ENCODE measurements at places on chromosomes 4 and X. TPM values are rescaled to one million over a fixed set of nuclear protein-coding genes. Genes with fewer than 3 reads are reported as not detected.

GRCh38 chrX:88170553-88170952 is 576.5 kb upstream of the CPXCR1 start:
- no peak for DNase-seq

GRCh38 chr4:48962636-48963035 is 23.4 kb upstream of the CWH43 start:
- DNase-seq: no peak

The TMPRSS11B gene
- not detected for total RNA-seq

The PABPC1L2A gene
- total RNA-seq: not detected

DNA sequence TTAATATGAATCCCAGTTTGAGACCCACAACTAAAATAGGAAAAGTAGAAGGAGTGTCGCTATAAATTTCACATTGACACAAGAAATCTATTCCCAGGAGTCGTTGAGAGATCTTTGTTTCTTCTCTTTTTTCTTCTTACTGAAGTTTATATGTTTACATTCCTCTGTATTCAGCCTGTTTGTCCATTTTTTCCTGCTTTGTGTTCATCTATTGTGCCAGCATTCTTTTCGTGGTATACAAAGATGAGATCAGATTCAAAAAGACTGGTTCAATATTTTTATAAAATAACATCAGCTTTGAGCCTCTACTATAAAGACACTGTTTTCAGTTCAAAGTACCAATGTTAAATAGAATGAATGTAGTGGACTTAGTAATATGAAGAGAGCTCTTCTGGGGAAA is 95.4 kb upstream of the MYOZ2 start:
- DNase-seq: no peak

DNA sequence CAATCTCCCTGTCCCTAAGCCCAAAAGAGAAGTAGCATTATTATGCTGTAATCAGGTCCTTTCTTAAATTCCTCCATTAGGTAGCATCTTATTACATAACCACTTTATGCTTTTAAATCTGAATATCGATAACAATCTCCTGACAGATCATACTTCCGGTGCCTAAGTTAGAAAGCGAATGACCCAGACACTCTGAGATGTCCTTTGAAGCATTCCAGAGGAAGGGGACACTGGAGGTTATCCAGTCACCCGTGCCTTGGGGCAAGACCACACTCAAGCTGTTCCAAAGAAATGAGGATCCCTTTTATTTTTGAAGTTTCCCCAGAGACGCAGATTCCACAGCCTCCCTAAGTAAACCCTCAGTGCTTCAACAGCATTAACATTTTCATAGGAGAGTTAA is 125.7 kb downstream of the PALLD start:
- no peak for DNase-seq

The FREM3 gene
- not detected for total RNA-seq

DNA sequence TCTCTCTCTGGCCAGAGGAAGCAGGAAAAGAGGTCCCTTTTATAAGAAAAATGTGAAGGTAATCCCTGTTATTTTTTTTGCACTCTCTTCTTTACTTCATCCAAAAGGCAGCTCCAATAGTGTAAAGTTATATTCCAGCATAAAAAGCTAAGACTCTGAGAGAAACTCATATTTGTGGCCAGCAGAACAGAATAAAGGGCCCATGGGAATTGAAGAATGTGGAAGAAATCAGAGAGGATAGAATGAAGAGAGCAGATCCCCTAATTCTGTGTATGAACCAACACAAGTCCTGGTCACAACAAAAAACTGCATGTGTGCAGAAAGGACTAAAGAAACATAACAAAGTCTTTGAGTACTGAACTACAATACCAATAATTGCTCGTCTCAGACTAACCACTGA is 22.3 kb downstream of the RPS6KA6 start:
- DNase-seq: no peak

The CYLC1 gene
- total RNA-seq: not detected

The SH3TC1 gene
- 10.0 TPM for total RNA-seq

The TRPC5OS gene
- not detected for total RNA-seq

DNA sequence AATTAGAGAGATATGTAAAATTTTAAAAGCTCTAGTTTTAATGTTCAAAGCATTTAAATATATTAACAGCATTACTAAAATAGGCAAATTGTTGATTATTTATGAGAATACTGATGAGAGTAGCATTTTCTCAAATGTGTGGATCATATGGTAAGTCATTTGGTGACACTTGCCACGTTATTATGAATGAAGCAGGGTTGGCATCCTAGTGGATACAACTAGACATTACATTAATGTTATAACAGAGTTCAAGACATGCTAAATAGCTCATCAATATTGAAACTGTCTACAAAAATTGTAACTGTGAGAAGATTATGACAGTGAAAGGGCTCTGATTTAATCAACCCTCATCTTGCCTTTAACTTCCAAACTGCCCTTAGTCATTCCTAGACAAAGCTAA is 171.1 kb downstream of the PDGFC start:
- no peak for DNase-seq

DNA sequence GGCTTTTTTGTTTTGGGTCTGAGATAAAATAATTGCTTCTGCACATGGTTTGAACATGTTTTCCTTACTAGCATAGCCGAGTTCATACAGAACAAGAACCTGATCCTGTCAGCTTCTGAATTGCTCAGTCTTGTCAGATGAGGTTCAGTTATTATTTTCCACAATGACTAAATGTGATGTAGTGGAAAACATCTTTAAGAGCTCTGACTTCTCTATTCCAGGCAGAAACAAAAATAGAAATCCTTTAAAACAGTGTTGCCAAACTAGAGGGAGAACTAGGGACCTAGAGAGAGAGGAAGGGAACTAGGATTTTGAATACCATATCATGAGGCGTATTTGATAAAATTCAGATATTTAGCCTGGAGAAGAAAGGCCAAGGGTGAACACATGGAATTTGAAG is 2.0 kb downstream of the ATP6AP2 start:
- DNase-seq: no peak

- no peak for DNase-seq
Measured at GRCh38 chr4:113004655-113005054, 44.8 kb upstream of the ANK2 start.

The MAOB gene
- not detected for total RNA-seq

The IL2RG gene
- total RNA-seq: 1.4 TPM

- no peak for DNase-seq
Measured at GRCh38 chr4:183632689-183633088, 26.3 kb downstream of the RWDD4 start.

- no peak for DNase-seq
Measured at GRCh38 chr4:148057984-148058859, 326.3 kb downstream of the ARHGAP10 start.

DNA sequence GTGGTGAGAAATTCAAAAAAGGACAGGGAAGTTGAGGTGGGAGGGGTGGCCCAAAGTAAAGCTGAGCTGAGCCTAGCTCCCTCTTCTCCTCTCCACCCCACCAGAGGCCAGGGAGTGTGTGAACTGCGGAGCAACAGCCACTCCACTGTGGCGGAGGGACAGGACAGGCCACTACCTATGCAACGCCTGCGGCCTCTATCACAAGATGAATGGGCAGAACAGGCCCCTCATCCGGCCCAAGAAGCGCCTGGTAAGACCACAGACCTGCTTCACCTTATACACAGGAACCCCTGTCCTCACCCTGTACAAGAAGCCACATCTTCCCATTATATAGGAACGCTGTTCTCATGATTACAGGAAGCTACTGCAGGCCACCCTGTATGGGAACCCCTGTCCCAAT is 5.8 kb downstream of the GATA1 start:
- no peak for DNase-seq

The MAGEC3 gene
- total RNA-seq: not detected

DNA sequence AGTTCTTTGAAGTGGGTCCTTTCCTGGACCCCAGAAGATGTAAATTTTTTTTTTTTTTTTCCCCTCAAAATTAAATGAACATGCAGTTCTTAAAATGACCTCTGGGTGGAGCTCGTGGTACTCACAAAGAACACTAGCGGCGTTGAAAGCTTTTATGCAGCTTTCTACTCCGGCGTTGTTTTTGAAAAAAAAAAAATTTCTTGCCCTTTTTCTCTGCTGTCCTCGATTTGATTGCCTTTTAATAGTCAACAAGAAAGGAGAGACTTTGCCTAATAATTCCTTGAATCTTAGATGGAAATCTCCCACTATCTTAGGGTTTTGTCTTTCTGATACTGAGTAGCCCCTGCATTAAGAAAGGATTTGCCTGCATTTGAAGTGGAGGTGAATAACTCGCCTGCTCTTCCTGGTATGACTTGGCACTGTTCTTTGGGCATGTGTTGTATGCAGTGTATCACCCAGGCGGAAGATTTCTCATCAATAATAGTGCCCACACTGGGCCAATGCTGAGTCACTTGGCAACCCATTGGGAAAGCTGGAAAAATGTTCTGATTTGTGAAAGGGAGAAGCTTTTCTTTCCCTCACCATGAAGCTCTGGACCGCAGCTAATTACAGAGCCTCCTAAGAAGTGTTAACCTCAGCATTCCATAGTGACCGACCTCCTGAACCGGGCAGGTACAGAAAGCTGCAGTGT is 104.0 kb downstream of the PHEX start:
- DNase-seq: peak; percentile 69

DNA sequence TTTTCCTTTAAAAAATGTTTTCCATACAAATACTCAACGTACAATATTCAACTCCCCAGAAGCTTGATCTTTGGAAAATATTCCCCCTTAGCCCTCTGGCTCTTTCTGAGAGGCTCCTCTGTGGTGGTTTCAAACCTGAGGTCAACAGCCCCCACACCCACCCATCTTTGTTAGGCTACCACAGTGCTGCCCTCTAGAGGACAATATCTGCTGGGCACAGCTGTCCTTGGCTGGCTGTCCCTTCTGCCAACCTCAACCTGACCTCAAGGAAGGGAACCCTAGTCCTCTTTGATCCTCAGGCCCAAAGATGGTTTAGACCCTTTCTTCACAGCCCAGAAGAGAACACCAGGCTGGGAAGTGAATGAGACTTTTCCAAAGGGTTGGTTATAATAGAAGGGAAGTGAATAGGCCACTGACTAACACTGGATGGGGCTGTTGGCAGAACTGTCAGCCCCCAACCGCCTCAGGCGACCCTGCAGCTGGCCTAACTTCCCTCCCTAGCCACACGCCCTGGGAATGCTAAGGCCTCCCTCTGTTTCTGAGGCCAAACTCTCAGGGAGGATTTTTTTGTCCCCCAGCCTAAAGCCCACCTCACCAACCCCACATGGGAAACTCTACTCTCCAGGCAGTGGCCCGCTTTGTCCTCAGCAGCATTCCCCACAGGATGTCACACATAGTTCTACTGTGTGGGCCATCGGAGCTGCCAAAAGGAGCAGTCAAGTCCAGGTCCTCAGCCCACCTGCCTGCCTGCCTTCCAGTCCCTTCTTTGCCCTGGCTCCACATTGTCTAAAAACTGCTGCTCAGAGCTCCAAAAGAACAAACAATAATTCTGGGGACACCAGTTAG is 34.3 kb downstream of the NYX start:
- DNase-seq: peak; percentile 16

GRCh38 chr4:98529970-98530569 is 128.3 kb downstream of the TSPAN5 start:
- no peak for DNase-seq

- no peak for DNase-seq
Measured at GRCh38 chr4:39426728-39427127, 20.0 kb downstream of the KLB start.

DNA sequence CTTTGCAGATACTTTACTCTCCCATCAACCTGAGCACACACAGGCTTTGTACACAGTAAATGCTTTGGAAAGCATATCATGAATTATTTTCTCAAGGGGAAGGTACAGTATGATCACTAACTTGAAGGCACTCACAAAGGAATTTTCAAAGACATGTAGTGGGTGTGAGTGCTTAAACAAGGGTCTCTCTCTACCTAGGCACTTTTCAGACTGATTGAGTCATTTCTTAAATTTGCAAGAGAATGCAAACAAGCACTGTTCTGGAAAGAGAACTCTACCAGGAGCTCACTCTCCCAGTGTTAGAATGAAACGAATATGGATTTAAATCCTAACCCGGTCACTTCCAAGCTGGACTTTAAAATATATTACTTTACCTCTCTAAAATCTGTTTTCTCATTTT is 85.7 kb downstream of the MAML3 start:
- DNase-seq: no peak

GRCh38 chr4:61877266-61877665 is 677.1 kb downstream of the ADGRL3 start:
- DNase-seq: no peak

DNA sequence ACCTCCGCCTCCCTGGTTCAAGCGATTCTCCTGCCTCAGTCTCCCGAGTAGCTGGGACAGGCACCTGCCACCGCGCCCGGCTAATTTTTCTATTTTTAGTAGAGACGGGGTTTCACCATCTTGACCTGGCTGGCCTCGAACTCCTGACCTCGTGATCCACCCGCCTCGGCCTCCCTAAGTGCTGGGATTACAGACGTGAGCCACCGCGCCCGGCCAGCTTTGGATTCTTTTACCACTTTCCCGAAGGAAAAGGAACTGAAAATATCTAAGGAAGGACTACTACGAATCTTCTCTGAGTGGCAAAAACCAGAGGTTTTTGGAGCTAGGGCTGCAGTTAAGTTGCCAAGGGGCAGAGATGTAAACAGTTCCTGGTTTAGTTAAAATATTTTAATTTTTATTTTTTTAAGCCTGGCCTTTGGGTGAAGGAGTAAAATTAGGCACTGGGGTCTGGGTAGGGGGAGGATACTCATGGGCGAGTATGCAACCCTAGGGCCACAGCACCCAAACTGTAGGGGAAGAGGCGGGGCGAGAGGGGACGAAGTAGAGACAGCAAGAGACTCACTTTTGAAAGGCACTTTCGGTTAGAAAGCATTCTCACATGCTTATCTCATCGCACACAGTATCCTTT is 525 bp upstream of the CISD2 start:
- no peak for DNase-seq

GRCh38 chr4:148747721-148748268 is 305.6 kb upstream of the NR3C2 start:
- DNase-seq: no peak

DNA sequence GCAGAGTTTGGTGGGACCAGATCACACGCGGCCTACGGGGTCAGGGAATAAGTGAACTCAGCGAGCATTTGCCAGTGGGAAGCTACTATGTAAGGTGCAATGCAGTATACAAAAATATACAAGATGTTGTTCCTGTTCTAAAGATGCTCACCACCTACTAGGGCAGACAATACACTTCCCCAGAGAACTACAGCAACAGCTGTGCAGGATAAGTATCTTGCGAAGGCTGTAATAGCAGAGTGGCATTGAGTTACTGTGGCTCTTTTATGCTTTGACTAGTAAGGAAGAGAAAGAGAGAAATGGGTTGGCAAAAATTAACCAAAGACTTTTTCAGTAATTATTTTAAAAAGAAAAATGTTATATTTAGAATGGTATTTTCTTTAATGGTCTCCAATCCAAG is 61.2 kb downstream of the CDS1 start:
- no peak for DNase-seq

DNA sequence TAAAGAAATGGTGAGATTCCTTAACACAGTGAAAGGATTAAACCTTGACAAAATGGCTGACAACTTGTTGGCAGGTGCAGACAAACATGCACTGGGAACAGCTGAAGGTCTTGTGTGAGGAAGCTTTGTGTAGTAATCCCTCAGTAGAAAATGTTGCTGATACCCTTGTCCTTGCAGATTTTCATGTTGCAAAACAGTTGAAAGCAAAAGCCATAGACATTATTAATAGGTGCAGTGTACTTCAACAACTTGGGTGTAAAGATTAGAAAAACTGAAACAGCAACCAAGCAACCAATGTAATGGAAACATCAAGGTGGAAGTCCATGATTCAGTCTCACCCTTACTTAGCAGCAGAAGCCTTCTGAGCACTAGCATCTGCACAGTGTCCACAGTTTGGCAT is 29.8 kb downstream of the UGT2B7 start:
- DNase-seq: no peak

- no peak for DNase-seq
Measured at GRCh38 chr4:130825284-130825683, 1729.3 kb downstream of the C4orf33 start.

The CFP gene
- total RNA-seq: 0.43 TPM
